ENCODE measurements at places on chromosomes 7 and 10. TPM values are rescaled to one million over a fixed set of nuclear protein-coding genes. Genes with fewer than 3 reads are reported as not detected.

The ASZ1 gene
- total RNA-seq, result not detected

The AKR1D1 gene
- not detected for total RNA-seq

The MCM10 gene
- total RNA-seq, result 24.5 TPM

The TMEM130 gene
- 3.8 TPM for total RNA-seq

The EPO gene
- total RNA-seq, result 0.30 TPM

DNA sequence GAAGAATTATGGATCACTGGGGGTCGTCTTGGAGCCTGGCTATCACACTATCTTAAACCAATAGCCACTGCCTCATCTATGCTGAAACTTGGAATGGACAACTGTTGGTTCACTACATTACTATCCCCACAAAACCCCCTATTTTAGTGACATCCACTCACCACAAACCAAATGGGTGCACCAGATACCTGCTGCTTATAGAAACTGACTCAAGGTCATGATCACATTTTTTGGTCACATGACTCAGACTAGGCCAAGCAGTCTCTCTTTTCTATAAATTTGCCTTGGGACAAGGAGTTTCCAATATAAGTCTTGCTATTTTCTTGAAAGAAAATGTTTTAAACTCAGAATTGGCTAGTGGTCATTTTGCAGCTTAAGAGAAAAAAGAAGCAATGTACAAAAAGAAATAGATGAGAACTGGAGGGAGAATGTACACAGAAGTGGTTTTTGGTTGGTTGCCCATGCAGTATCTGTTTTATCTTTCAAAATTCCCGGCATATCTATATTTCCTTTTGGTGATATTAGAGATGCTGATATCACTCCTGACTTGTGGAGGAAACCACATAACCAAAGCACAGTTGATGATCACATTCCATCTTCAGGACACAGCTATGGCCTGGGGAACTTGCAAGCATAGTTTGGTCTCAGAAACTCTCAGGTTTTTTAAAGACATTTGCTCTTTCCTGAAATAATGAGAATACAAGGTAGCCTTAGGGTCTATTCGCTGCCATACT is 85.2 kb upstream of the CACNA2D1 start:
- H3K36me3 ChIP-seq, result no peaks in the 10 kb centered on the region
- no peaks in the 10 kb centered on the region for H3K27me3 ChIP-seq
- DNase-seq, result no peak
- peaks cover 16% of the 10 kb centered on the region for H3K4me1 ChIP-seq

DNA sequence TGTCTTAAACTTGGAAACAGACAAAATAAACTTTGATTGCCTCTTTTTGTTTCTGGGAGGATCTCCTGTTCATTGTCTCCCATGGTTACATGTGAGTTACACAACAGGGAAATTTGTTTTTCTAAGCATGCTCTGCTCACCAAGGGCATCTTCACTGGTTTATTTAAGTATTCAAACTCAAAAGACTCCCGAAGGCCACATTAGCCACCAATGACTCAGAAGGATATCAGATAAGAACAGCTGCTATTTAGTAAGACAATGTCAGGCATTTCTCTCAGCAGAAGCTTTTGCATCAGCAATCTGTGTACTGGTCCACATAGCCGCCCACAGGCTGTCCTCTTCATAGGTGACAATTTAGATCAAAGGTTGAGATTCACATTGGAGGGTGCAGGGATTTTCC is 19.3 kb downstream of the OR6B1 start:
- no peaks in the 10 kb centered on the region for H3K4me1 ChIP-seq
- no peaks in the 10 kb centered on the region for H3K36me3 ChIP-seq
- peak; percentile 66 for DNase-seq
- no peaks in the 10 kb centered on the region for H3K27me3 ChIP-seq
- no peak overlapping the region for H3K4me3 ChIP-seq

GRCh38 chr7:35316549-35316948 is 62.6 kb upstream of the TBX20 start:
- no peaks in the 10 kb centered on the region for H3K36me3 ChIP-seq
- H3K27me3 ChIP-seq, result no peaks in the 10 kb centered on the region
- DNase-seq, result no peak
- no peak overlapping the region for H3K27ac ChIP-seq

DNA sequence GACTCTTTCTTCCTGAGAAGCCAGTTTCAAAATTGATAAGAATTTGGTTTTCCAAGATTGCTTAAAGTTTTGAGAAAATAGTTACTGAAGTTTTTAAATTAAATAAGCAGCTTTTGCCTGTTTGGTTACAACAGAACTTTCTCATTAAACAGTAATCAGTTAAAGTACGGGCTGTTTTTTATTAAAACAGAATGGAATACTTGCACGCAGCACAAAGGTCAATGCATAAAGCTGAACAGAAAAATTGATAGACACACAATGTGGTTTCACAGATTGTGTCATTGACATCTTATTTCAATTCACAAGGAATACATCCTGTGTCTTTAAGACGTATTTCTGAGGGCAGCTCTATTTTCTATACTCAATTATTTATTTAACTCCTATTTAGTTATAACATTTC is 192.2 kb downstream of the PRKG1 start:
- H3K36me3 ChIP-seq, result no peaks in the 10 kb centered on the region
- H3K4me1 ChIP-seq, result no peaks in the 10 kb centered on the region
- H3K27ac ChIP-seq, result no peak overlapping the region
- no peak for DNase-seq

- peaks cover 34% of the 10 kb centered on the region for H3K4me1 ChIP-seq
- H3K27ac ChIP-seq, result no peak overlapping the region
- H3K36me3 ChIP-seq, result no peaks in the 10 kb centered on the region
These were observed 77.8 kb downstream of the JAZF1 start for GRCh38 chr7:28102797-28103196.

- H3K4me3 ChIP-seq, result peak overlapping the region; percentile 92
- H3K27ac ChIP-seq, result peak overlapping the region; percentile 97
- H3K27me3 ChIP-seq, result no peaks in the 10 kb centered on the region
- peak; percentile 62 for DNase-seq
- H3K36me3 ChIP-seq, result peaks cover 12% of the 10 kb centered on the region
These were observed 686 bp upstream of the MIOS start for GRCh38 chr7:7565746-7566650.

DNA sequence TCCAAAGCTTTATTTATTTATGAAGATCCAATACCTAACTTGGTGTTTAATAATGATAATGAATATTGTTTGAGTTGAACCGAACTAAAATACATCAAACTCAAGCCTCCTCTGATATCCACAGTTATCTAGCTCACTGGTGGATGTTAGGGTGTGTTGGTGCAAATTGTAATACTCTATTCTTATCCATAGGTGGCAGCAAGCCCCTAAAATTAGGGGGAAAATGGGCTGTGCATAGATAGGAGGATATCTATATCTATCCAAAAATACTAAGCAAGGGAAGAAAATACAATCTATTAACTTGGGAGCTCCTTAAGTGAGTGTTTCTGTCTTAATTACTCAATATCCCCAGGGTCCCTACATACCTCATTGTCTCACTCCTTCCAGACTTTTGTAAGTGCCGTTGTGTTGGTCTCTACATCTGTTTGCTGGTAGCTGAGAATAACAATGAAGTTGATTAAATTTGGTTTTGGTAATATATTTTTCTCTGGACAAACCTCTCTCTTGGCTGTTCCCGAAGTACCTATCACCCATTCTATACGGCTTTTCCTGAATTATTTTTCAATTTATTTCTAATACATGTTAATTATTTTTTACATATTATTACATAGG is 55.0 kb upstream of the VWDE start:
- DNase-seq, result peak; percentile 17
- no peaks in the 10 kb centered on the region for H3K27me3 ChIP-seq
- no peak overlapping the region for H3K27ac ChIP-seq
- H3K36me3 ChIP-seq, result no peaks in the 10 kb centered on the region
- no peak overlapping the region for H3K4me3 ChIP-seq

- no peaks in the 10 kb centered on the region for H3K4me1 ChIP-seq
- H3K4me3 ChIP-seq, result no peak overlapping the region
- no peaks in the 10 kb centered on the region for H3K36me3 ChIP-seq
These were observed 78.7 kb upstream of the ABI1 start for GRCh38 chr10:26939290-26939961.

- no peak for DNase-seq
- peaks cover 98% of the 10 kb centered on the region for H3K27me3 ChIP-seq
- no peak overlapping the region for H3K4me3 ChIP-seq
These were observed 130.8 kb downstream of the PAXIP1 start for GRCh38 chr7:154871928-154872750.

DNA sequence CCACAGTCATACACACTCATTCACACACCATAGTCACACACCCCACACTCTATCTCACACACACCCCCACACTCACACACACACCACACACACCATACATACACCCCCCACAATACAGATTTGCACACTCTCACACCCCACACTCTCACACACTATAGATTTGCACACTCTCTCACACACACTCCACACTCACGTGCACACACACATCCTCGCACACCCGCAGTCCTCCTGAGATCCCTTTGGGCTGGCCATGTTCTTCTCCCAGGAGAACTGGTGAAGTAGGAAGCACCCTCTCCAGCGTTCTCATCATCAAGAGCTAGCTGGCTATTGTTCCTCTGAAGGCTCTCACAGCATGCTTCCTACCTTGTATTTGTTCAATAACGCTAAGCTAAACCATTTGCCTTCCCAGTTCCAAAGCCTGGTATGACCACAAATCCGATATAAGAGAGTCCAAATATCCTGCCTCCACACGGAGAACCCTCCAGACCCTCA is 86.2 kb downstream of the HECW1 start:
- peaks cover 80% of the 10 kb centered on the region for H3K27me3 ChIP-seq
- no peaks in the 10 kb centered on the region for H3K4me1 ChIP-seq
- DNase-seq, result no peak
- H3K36me3 ChIP-seq, result no peaks in the 10 kb centered on the region
- no peak overlapping the region for H3K4me3 ChIP-seq

DNA sequence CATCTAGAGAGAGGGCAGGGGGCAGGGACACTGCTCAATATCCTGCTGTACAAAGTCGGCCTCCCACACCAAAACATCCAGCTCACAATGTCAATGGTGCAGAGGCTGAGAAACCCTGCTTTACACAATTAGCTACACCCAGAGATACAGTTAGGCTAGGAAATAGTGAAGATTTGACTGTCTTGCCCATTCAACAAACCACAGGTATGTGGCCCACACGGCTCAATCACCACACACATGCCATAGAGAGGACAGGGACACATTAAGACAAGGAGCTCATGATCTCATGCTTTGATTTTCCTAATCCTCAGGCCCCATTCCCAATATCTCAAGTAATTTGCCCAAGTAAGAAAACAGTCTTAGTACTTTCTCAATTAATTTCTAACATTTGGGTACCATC is 110.4 kb downstream of the OSBPL3 start:
- H3K27me3 ChIP-seq, result no peaks in the 10 kb centered on the region
- DNase-seq, result no peak
- H3K4me1 ChIP-seq, result no peaks in the 10 kb centered on the region
- peaks cover 13% of the 10 kb centered on the region for H3K36me3 ChIP-seq

- H3K4me3 ChIP-seq, result no peak overlapping the region
- H3K27ac ChIP-seq, result no peak overlapping the region
- no peaks in the 10 kb centered on the region for H3K36me3 ChIP-seq
- H3K4me1 ChIP-seq, result no peaks in the 10 kb centered on the region
- H3K27me3 ChIP-seq, result no peaks in the 10 kb centered on the region
These were observed 38.9 kb downstream of the CACNA2D1 start for GRCh38 chr7:82404652-82405051.

DNA sequence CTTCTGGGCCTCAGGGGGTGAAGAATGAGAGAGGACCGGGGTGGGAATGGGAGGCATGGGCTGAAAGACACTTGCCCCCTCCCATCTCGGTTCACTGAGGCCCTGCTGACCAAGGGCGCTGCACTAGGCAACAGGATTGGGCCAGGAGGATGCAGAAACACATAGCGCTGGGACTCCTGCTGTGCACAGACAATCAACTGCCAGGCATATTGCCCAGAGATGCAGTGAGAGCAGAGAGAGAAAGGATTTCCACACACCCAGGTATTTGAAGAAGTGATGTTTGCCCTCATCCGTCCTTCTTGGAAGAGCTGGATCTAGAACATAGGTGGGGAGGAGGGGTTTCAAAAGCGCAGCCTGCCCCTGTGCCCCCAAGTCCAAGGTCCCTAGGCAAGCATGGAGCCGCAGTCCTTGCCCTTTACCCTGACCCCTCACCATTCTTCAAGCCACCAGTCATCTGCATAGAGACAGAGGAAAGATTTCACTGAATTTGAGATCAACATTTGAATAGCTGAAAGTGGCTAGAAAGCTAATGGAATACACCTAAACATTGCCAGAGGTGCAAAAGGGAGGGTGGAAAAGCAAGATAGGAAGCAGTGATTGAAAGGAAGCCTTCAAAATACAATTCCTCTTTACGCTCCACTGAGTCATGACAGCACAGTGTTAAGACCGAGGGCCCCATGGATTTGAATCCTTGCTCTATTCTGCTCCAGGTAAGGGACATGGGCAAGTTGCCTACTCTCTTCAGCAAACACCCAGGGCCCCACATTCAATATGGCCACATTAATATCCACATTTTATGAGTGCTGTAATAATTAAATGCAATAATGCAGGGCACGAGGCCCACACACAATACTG is 44.2 kb upstream of the TNS3 start:
- H3K27ac ChIP-seq, result no peak overlapping the region
- no peaks in the 10 kb centered on the region for H3K36me3 ChIP-seq
- peak; percentile 32 for DNase-seq
- no peaks in the 10 kb centered on the region for H3K27me3 ChIP-seq

- H3K36me3 ChIP-seq, result no peaks in the 10 kb centered on the region
- H3K4me1 ChIP-seq, result no peaks in the 10 kb centered on the region
- no peak for DNase-seq
- peaks cover 76% of the 10 kb centered on the region for H3K27me3 ChIP-seq
- no peak overlapping the region for H3K4me3 ChIP-seq
These were observed 531 bp downstream of the IKZF1 start for GRCh38 chr7:50304911-50305582.

- H3K4me3 ChIP-seq, result no peak overlapping the region
- DNase-seq, result no peak
- no peaks in the 10 kb centered on the region for H3K27me3 ChIP-seq
- H3K4me1 ChIP-seq, result no peaks in the 10 kb centered on the region
- no peaks in the 10 kb centered on the region for H3K36me3 ChIP-seq
These were observed 89.3 kb upstream of the RET start for GRCh38 chr10:42987575-42987974.

GRCh38 chr7:138665249-138665648 is 35.9 kb downstream of the SVOPL start:
- no peaks in the 10 kb centered on the region for H3K36me3 ChIP-seq
- H3K4me3 ChIP-seq, result peak overlapping the region; percentile 33
- peaks cover 40% of the 10 kb centered on the region for H3K4me1 ChIP-seq
- no peak overlapping the region for H3K27ac ChIP-seq

GRCh38 chr7:3399858-3400257 is 98.8 kb downstream of the SDK1 start:
- peak; percentile 15 for DNase-seq
- H3K27me3 ChIP-seq, result peaks cover 8% of the 10 kb centered on the region
- no peaks in the 10 kb centered on the region for H3K36me3 ChIP-seq
- no peak overlapping the region for H3K27ac ChIP-seq

GRCh38 chr10:117652228-117653169 is 110.0 kb downstream of the EMX2 start:
- H3K27ac ChIP-seq, result peak overlapping the region; percentile 80
- no peaks in the 10 kb centered on the region for H3K36me3 ChIP-seq
- peaks cover 21% of the 10 kb centered on the region for H3K4me1 ChIP-seq

- H3K4me3 ChIP-seq, result no peak overlapping the region
- H3K36me3 ChIP-seq, result no peaks in the 10 kb centered on the region
- no peak for DNase-seq
- 0 out of 2 replicates have a peak overlapping the region, but pooled peaks have one; percentile 4 for H3K27ac ChIP-seq
These were observed 49.2 kb downstream of the SVIL start for GRCh38 chr10:29585488-29585976.

Measured in PC-9 (cell line).